ENCODE measurements at places on chromosomes 2 and 18.

GRCh38 chr2:111972955-111973565 is 74.7 kb downstream of the MERTK start:
- DNase-seq: no peak

- DNase-seq: no peak
Observed at GRCh38 chr2:127660291-127660578, 14.3 kb downstream of the GPR17 start.

DNA sequence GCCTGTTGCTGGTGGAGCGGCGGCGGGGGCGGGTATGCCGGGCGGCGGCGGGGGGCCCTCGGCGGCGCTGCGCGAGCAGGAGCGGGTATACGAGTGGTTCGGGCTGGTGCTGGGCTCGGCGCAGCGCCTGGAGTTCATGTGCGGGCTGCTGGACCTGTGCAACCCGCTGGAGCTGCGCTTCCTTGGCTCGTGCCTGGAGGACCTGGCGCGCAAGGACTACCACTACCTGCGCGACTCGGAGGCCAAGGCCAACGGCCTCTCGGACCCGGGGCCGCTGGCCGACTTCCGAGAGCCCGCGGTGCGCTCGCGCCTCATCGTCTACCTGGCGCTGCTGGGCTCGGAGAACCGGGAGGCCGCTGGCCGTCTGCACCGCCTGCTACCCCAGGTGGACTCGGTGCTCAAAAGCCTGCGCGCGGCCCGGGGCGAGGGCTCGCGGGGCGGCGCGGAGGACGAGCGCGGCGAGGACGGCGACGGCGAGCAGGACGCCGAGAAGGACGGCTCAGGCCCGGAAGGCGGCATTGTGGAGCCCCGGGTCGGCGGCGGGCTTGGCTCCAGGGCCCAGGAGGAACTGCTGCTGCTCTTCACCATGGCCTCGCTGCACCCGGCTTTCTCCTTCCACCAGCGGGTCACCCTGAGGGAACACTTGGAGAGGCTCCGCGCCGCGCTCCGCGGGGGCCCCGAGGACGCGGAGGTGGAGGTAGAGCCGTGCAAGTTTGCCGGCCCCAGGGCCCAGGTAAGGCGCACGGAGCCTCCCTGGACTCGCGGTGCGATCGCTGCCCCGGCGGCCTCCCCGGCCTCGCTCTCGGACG is 1.0 kb downstream of the ZCCHC2 start:
- DNase-seq: peak; percentile 55

- DNase-seq: no peak
Observed at GRCh38 chr2:178870703-178871102, 63.5 kb upstream of the TTN start.

GRCh38 chr2:96025194-96025492 is 9.6 kb downstream of the GPAT2 start:
- DNase-seq: no peak

Data from NCI-H510A treated with DMSO at 0.1 percent for 48 hours (cell line).